Left ventricle myocardium inferior (tissue), 1 donor: ENCODE measurements at places on chromosomes 5 and 9.

- no peak overlapping the region for H3K27ac ChIP-seq
- no peak for DNase-seq
- no peaks in the 10 kb centered on the region for H3K27me3 ChIP-seq
- H3K36me3 ChIP-seq, result peaks cover 64% of the 10 kb centered on the region
- no peaks in the 10 kb centered on the region for H3K4me1 ChIP-seq
- H3K4me3 ChIP-seq, result no peak overlapping the region
These were observed 22.9 kb downstream of the CDK7 start for GRCh38 chr5:69257577-69257976.

- H3K36me3 ChIP-seq, result no peaks in the 10 kb centered on the region
- H3K4me1 ChIP-seq, result peaks cover 46% of the 10 kb centered on the region
- DNase-seq, result no peak
- H3K27me3 ChIP-seq, result no peaks in the 10 kb centered on the region
These were observed 79.6 kb upstream of the SLC25A51 start for GRCh38 chr9:37983381-37984067.

GRCh38 chr9:269081-269711, 54.5 kb downstream of the DOCK8 start:
- DNase-seq, result no peak
- peaks cover 9% of the 10 kb centered on the region for H3K27me3 ChIP-seq
- no peaks in the 10 kb centered on the region for H3K4me1 ChIP-seq
- H3K4me3 ChIP-seq, result no peak overlapping the region

- DNase-seq, result no peak
- no peak overlapping the region for H3K27ac ChIP-seq
- peaks cover 7% of the 10 kb centered on the region for H3K4me1 ChIP-seq
- H3K4me3 ChIP-seq, result no peak overlapping the region
These were observed 22.7 kb upstream of the TRAF1 start for GRCh38 chr9:120949290-120949689.

DNA sequence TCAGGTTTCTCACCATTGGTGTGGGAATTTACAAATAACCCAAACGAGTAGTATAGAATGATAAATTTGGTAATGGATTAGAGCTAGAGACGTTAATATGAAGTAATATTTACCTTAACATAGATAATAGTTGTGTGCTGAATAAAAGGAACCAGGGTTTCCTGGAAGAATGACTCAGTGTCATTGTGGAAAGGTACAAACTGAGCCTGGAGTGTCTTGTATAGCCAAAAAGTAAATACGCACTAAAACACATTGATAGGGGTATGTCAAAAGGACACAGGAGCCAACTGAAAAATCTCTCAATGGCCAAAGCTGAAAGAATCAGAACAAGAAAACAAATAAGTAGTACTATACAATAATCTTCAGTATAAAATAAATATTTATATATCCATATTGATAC, 363.5 kb downstream of the SLCO4C1 start:
- no peaks in the 10 kb centered on the region for H3K36me3 ChIP-seq
- DNase-seq, result no peak
- H3K27me3 ChIP-seq, result no peaks in the 10 kb centered on the region
- H3K4me1 ChIP-seq, result no peaks in the 10 kb centered on the region

DNA sequence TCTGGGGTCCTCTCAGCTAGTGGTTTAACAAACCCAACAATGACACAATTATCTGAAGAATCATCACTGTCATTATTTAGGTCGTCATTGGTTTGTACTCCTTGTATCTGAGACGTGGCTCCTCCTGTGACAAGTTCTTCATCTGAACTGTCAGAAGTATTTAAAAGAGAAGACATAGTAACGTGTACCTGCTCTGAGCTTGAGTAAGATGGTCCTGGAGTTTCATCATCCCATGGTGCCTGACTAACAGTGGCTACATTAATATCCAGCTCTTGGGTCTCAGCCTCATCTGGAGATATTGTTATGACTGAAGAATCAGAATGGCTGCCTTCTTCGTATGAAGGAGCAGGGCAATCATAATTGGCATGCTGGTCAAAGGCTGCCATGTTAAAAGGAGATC, 9.1 kb upstream of the SMIM27 start:
- H3K27me3 ChIP-seq, result no peaks in the 10 kb centered on the region
- H3K4me1 ChIP-seq, result peaks cover 4% of the 10 kb centered on the region
- no peak overlapping the region for H3K27ac ChIP-seq
- DNase-seq, result no peak

GRCh38 chr9:121721058-121721350, 69.6 kb downstream of the DAB2IP start:
- peaks cover 99% of the 10 kb centered on the region for H3K4me1 ChIP-seq
- H3K27ac ChIP-seq, result peak overlapping the region; percentile 89
- H3K36me3 ChIP-seq, result no peaks in the 10 kb centered on the region

- H3K27ac ChIP-seq, result no peak overlapping the region
- no peak for DNase-seq
- no peaks in the 10 kb centered on the region for H3K4me1 ChIP-seq
- H3K4me3 ChIP-seq, result no peak overlapping the region
- no peaks in the 10 kb centered on the region for H3K27me3 ChIP-seq
These were observed 88.6 kb downstream of the GDNF start for GRCh38 chr5:37751227-37751626.

DNA sequence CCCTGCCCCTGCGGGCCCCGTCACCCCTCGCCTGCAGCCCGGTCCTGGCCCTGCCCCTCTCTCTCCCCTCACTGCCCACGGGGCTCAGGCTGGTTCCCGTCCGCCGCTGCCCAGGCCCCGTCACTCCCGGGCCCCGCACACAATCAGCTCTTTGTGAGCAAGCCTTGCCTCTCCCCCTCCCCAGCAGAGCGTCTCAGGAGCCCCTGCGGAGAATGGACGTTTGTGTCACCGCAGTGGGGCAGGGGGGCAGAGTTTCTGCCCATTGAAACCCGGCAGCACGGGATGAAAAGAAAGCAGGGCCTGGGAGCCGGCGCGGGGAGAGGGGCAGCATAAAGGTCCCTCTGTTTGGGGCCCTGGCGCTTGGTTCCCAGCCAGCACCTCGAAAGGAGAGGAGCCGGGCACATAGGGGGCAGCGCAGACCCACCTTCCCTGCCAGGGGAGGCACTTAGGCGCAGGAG, 13.5 kb upstream of the NUP214 start:
- H3K27ac ChIP-seq, result peak overlapping the region; percentile 90
- no peak for DNase-seq
- no peaks in the 10 kb centered on the region for H3K36me3 ChIP-seq
- H3K4me1 ChIP-seq, result peaks cover 49% of the 10 kb centered on the region
- H3K4me3 ChIP-seq, result no peak overlapping the region

GRCh38 chr9:137406876-137407589, 15.9 kb downstream of the EXD3 start:
- H3K4me1 ChIP-seq, result peaks cover 56% of the 10 kb centered on the region
- peak overlapping the region; percentile 72 for H3K27ac ChIP-seq
- H3K36me3 ChIP-seq, result no peaks in the 10 kb centered on the region
- H3K4me3 ChIP-seq, result peak overlapping the region; percentile 65
- no peaks in the 10 kb centered on the region for H3K27me3 ChIP-seq
- DNase-seq, result peak; percentile 72

DNA sequence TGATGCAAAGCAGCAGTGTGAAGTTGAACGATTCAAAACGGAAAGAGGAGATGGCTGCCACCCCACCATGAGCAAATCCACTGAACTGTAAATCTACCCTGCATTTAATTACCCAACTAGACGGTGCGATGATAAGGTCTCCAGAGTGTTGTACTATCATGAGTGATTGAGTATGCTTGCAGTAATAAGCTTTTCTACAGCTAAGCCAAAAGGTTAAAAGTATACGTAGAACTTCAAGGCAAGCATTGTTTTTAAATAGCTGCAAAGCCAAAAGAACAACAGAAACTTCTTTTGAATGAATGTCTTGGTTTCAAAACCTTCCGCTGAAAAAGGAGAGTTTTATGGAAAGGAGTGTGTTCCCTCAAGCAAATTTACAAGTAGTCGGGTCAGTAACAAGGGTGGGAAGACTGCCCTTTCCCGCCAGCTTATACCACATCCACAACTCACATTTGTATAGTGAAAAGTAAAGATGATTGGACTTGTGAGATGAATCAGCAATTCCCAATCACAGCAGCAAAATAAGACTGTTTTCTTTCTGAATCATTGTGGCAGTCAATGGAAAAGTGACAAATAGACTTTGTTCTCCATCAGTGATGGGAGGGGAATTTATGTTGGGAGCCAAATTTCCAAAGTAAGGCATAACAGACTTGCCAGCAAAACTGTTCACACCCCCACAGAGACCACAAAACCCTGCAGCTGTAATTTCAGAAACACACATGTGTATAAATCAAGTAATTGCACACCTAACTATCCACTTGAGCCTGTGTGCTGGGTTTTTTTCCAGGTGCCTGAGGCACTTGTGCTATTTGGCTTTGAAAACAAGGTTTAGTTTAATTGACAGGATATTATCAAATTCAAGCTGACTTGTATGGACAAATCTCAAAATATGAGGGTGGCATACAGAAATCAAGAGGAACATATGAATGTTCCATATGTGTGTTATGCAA, 407.7 kb upstream of the GRAMD2B start:
- DNase-seq, result no peak
- H3K27me3 ChIP-seq, result no peaks in the 10 kb centered on the region
- peak overlapping the region; percentile 54 for H3K27ac ChIP-seq

GRCh38 chr5:68331192-68332079, 115.9 kb downstream of the PIK3R1 start:
- no peak overlapping the region for H3K4me3 ChIP-seq
- H3K4me1 ChIP-seq, result peaks cover 18% of the 10 kb centered on the region
- DNase-seq, result no peak
- H3K27me3 ChIP-seq, result no peaks in the 10 kb centered on the region
- no peak overlapping the region for H3K27ac ChIP-seq

DNA sequence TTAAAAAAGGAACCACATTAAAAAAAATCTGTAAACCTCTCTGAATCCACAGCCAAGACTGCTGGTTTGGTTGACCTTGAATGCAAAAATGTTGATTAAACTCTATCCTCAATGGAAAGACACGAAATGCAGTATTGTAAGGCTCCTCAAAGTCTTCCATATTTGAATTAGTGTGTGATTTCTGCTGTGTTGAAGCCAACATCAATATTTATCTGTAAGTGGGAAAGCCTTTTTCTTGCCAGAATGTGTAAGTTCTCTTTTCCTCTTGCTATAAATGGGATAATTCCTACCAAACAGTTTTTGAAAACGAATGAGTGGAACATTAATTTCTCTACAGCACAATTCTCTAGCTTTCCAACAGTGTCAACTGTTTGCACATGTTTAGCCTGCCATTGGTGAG, 422.1 kb upstream of the TNC start:
- no peak for DNase-seq
- H3K27ac ChIP-seq, result no peak overlapping the region
- H3K36me3 ChIP-seq, result no peaks in the 10 kb centered on the region
- no peaks in the 10 kb centered on the region for H3K27me3 ChIP-seq
- no peaks in the 10 kb centered on the region for H3K4me1 ChIP-seq

GRCh38 chr9:130117376-130117775, 54.8 kb upstream of the NCS1 start:
- H3K36me3 ChIP-seq, result peaks cover 44% of the 10 kb centered on the region
- peaks cover 17% of the 10 kb centered on the region for H3K4me1 ChIP-seq
- DNase-seq, result no peak

GRCh38 chr9:6955251-6955921, 197.6 kb downstream of the KDM4C start:
- H3K4me1 ChIP-seq, result peaks cover 27% of the 10 kb centered on the region
- no peak for DNase-seq
- H3K4me3 ChIP-seq, result no peak overlapping the region

- no peaks in the 10 kb centered on the region for H3K36me3 ChIP-seq
- H3K4me1 ChIP-seq, result peaks cover 4% of the 10 kb centered on the region
- no peak overlapping the region for H3K27ac ChIP-seq
- DNase-seq, result no peak
These were observed 103.1 kb downstream of the ATG10 start for GRCh38 chr5:82074950-82075349.

GRCh38 chr9:14373336-14373666, 59.4 kb upstream of the NFIB start:
- peaks cover 22% of the 10 kb centered on the region for H3K4me1 ChIP-seq
- H3K4me3 ChIP-seq, result no peak overlapping the region
- no peaks in the 10 kb centered on the region for H3K36me3 ChIP-seq
- no peaks in the 10 kb centered on the region for H3K27me3 ChIP-seq

GRCh38 chr5:6328173-6328572, 50.2 kb downstream of the MED10 start:
- H3K36me3 ChIP-seq, result peaks cover 22% of the 10 kb centered on the region
- no peaks in the 10 kb centered on the region for H3K4me1 ChIP-seq
- no peak for DNase-seq
- H3K27me3 ChIP-seq, result no peaks in the 10 kb centered on the region

DNA sequence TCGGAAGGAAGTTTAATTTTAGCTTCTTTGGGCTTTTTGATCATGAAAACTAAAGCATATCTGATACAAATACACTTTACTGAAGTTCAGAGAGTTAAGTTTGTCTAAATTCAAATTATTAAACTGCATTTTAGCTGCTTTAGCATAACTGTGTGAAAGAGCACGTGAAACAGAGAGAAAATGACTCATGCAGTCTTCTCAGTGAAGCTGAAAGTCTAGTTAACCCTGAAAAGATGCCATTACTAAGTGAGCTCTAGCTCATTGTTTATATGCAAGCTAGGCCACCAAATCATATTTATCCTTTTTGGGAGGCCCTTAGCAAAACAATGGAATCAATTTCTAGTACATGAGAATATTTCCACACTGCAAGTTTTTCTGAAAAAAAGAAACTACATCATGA, 27.6 kb downstream of the TPD52L3 start:
- H3K27ac ChIP-seq, result no peak overlapping the region
- no peaks in the 10 kb centered on the region for H3K36me3 ChIP-seq
- H3K27me3 ChIP-seq, result peaks cover 24% of the 10 kb centered on the region
- no peak for DNase-seq
- no peaks in the 10 kb centered on the region for H3K4me1 ChIP-seq

- no peak overlapping the region for H3K27ac ChIP-seq
- DNase-seq, result no peak
- peaks cover 13% of the 10 kb centered on the region for H3K27me3 ChIP-seq
- no peaks in the 10 kb centered on the region for H3K36me3 ChIP-seq
These were observed 11.5 kb upstream of the MAPK9 start for GRCh38 chr5:180303226-180304015.

GRCh38 chr9:135716045-135716444, 14.1 kb downstream of the KCNT1 start:
- H3K27me3 ChIP-seq, result peaks cover 89% of the 10 kb centered on the region
- no peaks in the 10 kb centered on the region for H3K4me1 ChIP-seq
- no peak for DNase-seq

DNA sequence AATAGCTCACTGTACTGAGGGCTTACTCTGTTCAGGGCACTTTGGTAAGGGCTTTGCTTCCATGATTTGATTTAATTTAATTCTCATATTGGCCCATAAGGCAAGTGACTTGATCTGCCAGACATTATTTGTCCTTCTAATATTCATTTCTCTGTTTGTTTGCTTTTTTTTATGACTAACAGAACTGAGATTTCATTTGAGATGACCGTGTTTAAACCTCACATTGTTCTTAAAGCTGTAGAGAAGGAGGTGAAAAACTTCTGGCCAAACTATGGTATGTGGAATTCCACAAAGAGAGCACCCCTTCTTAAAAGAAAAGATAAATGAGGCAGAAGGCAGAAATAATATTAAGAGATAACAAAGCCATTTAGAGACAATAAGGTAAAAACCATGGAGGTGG, 775.6 kb upstream of the ACO1 start:
- DNase-seq, result no peak
- no peak overlapping the region for H3K4me3 ChIP-seq
- H3K27ac ChIP-seq, result no peak overlapping the region
